AG08395 (cell line): ENCODE measurements at places on chromosomes 12 and 14.

DNA sequence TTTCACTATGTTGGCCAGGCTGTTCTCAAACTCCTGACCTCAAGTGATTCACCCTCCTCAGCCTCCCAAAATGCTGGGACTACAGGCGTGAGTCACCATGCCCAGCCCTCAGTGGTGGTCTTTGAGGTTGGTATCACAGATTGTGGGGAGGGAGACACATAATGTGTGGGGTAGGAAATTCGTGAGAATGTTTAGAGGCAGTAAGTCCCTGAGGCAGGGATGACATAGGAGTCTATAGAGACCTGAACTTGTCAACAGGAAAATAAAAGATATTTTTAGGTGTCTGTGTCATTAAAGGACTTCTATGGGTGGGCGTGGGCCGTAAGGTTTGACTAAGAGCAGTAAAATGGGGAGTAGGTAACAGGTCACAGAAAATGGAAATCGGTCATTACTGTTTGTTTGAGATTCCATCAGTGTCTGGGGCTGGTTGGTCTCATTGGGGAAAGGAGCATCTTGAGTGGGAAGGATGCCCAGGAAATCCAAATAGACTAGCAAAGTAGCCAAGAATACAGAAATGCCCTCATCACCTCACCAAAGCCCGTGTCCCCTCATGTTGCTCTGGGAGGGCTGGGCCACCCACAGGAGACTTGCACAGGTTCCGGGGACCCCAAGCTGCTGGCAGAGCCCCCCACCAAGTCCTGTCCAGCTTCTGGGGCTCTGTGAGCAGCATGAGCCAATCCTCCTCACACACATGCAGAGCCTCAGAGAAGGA is 63.6 kb upstream of the BCL2L14 start:
- no peak for DNase-seq

DNA sequence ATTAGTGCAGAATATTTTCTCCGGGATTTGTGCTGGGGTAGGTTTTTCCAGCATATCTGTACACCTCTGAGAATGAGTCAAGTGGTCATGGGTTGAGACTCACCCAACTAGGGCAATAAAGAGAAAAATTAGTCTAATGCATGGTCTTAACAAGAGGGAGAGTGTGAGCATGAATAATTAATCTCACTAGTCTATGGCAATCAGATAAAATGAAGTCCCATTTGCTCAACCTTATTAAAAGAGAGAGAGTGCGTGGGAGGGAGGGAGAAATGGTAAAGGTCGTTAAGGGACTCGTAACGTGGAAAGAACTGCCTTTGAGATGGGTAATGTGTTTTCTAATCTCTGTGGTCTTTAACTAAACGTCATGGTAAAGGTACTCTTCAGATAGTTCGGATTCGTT is 91.6 kb downstream of the TESC start:
- no peak for DNase-seq

- DNase-seq: peak; percentile 42
Measured at GRCh38 chr12:113407931-113408600, 4.4 kb upstream of the SDS start.

GRCh38 chr12:49031573-49032161 is 13.1 kb upstream of the PRKAG1 start:
- DNase-seq: no peak

DNA sequence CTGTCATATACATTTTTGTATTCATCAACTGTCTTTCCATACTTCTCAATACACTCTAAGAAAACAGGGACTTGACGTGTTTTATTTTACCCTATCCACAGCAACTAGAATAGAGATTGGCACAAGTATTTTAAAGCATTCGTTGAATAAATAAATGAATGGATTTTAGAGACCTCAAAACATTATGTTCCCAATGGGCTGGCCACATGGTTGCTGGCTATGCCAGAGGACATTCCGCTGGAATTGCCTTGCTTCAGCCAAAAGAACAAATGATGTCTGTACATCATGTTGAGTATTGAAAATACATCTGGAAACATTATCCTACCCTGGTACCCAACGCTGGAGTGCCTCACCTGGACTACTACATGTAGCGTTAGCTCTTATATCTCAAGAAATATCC is 132.8 kb upstream of the RAP1B start:
- no peak for DNase-seq

DNA sequence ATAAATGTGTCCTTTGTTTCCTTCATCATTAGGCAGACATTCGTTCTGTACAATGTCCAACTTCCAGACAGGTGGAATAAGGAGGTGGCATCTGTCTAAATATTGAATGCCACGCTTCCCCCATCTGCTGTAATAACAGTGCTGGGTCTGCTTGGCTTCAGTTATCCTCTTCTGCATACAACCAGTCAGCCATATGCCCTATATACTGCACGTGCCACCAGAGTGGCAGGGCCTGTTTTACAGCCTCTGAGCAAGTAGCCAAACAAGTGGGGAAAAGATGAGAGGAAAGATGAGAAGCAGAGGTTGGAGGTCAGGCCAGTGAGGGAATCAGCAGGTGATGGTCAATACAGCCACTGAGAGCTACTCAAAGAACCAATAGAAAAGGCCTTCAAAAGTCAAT is 55.4 kb downstream of the OTX2 start:
- no peak for DNase-seq

- DNase-seq: peak; percentile 9
Measured at GRCh38 chr12:59383079-59383822, 212.6 kb upstream of the SLC16A7 start.

DNA sequence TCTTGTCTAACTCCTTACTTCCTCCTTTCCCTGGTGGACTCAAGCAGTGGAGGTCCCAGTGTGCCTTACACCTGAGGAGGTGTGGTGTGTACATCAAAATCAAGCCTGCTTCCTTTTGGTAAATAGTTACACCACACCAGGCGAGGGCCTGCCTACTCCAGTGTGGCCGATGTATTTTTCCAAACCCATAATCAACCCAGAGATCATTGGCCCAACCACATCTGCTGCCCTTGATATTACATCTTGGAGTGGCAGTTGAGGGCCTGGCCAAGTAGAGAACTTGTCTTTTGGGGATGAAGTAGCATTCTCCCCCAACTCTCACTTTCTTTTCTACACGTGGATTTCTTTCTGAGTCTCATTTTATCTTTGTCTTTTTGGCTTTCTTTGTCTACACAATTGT is 187.4 kb downstream of the EFCAB11 start:
- DNase-seq: no peak

- no peak for DNase-seq
Measured at GRCh38 chr12:54605138-54605970, 16.9 kb upstream of the PPP1R1A start.

DNA sequence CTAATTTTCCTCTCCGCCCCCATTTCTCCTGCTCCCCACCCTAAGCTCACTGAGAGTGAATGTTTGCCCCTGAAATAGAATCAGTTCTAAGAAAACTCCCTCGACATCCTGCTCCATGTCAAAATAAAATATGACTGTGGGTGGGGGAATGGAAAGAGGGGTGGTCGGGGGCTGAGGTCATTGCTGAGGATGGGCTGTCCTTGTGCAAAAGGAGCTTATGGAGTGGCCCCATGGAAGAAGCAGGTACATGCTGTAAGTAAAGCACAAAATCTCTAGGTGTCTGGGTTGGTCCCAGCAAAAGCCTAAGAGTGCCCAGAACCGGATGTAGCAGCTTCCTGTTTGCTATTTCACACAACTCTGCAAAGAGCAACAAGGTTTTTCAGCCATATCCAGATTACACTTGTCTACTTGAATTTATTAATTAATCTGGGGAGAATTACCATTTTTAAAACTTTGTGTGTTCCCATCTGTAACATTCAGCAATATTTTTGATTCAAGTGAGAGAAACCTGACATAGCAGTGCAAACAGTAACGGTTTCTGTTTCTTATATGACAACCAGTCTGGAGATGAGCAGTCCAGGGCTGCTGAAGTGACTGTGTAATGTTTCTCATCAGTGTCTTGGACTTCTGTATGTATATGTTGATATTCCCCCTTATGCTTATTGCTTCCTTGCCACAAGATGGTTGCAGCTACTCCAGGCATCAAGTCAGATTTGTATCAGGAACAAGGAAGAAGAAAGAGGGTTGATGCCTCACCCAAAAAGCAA is 40.4 kb upstream of the GZMB start:
- no peak for DNase-seq

GRCh38 chr12:76804435-76804976 is 40.6 kb downstream of the ZDHHC17 start:
- DNase-seq: no peak

DNA sequence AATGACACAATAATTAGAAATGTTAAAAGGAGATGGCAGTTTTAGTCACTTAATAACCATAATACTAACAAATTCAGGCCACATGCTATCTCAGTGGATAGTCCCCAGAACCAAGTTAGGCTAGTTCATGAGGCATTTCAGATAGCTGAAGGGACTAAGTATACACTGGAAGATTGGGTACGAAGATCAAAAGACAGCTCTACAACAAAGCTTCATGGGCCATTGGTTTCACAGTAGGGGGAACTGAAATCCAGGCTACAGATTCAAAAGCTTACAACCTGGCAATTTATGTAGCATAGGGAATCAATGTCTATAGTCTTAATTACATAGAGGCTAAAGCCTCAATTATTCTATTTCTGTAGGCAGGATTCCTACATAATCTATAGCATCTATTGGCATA is 343.0 kb downstream of the RGS6 start:
- no peak for DNase-seq

GRCh38 chr12:122064025-122064777 is 14.4 kb upstream of the MLXIP start:
- DNase-seq: peak; percentile 84

DNA sequence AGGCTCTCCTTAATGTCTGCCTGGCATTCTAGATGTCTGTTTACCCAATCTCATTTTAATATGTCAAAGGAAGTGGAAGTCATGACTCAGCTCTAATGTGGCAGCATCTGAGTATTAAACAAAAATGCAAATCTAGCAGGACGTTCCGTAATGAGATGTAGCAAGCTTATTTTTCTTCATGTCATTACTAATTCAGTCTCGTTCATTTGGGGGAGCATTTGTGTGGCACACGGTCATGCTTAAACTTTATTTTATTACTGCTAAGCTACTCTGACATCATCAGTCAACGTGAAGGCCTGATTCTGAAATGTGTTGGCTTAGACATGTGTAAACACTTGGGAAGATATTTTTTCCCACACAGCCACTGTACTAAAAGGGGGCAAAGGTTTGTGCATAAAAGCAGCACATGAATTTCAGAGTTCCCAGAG is 326.7 kb upstream of the TMPO start:
- no peak for DNase-seq

DNA sequence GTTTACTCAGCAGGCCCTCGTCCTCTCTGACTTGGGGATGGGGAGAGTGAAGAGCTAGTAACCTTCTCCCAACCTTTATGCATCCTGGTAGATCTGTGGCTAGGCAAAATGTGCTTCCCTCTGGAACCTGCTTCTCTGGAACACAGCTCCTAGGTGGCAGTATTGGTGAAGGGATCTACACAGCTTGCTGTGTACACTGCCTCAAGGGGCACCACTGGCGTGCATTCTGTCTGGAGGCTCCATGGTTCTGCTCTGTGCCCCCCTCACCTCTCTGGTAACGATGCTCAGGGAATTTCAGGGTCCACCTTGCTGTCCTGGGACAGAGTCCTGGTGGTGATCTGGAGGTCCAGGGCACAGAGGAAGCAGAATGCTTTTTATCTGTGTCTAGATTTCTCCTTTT is 43.5 kb upstream of the KCNA5 start:
- no peak for DNase-seq

DNA sequence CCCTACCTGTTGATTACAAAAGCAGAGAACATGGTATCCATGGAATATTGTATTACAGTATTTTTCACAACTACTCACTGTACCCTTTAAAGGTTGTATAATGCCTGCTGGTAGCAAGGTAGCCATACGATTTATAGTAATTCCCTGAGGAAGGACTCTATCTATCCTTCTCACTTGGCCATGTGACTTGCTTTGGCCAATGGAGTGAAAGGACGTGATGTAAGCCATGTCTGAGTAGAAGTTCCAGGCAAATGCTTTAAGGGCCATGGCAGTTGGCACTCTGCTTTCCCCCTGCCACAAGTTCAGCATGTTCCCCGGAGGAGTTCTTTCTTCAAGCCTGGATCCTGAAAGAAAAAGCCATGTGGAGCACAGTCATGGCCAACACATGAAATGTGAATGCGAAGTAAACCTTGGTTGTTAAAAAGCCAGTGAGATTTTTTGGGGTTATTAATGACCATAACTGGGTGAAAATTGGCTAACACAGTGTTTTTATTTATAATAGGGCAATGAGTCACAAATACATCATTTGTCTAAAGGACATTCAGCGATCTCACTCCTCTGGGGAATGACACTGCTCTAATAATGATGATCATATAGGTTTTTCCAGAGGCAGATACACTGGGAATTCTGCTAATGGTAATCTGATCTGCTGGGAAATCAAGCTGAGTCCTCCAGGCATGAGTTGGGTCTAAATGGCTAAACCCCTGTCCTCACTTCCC is 67.4 kb upstream of the SLC38A2 start:
- no peak for DNase-seq

DNA sequence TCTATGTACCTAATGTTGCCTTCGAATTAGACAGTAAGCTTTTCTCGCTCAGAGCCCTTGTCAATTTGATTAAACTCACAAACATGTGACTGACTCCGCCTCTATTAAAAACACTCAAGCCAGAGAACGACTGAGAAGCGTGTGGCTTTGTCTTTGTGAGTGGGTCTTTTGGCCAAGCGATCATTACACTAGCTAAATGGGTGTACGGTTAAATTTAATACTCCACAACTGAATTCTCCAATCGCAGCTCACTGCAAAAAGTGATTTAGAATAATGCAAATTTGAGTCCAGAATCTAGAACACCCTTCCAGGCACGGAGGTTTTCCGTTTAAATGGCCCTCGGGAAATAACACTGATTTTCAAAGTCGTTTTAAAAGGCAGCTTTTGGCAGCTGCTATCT is 253.7 kb downstream of the EFCAB11 start:
- no peak for DNase-seq

GRCh38 chr14:50109342-50109741 is 7.0 kb downstream of the VCPKMT start:
- no peak for DNase-seq

DNA sequence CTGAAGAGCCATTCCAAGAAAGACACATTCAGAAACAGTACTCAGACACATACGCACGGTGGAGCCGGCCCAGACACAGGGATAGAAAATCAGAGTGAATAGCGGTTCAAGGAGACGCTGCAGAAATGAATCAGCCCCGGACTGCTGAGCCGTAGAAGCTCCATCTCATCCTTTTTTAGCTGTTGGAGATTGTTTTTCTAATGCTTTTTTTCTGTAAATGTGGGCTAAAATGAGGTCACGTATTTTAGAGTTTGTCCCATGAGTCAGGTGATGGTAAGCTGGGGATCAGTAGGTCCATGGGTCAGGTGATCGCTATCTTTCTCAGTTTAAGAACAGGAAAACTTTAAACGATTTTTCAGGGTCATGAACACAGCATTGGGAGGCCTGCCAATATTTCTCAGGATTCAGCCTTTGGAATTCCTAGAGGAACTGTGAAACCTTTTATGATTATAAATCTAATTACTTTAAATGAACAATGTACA is 202.4 kb downstream of the ITPR2 start:
- DNase-seq: no peak

- no peak for DNase-seq
Measured at GRCh38 chr14:74246542-74246941, 7.3 kb downstream of the VSX2 start.

- DNase-seq: no peak
Measured at GRCh38 chr12:49534731-49535278, 4.0 kb upstream of the KCNH3 start.

GRCh38 chr12:97061171-97061570 is 154.1 kb downstream of the NEDD1 start:
- no peak for DNase-seq
